Stimulated activated CD4-positive, alpha-beta T cell treated with anti-CD3 and anti-CD28 coated beads, Interleukin-1b, Interleukin-23, amount 100 ng/mL, for 24 hours (primary cell): ENCODE measurements at places on chromosomes 11 and 22.

DNA sequence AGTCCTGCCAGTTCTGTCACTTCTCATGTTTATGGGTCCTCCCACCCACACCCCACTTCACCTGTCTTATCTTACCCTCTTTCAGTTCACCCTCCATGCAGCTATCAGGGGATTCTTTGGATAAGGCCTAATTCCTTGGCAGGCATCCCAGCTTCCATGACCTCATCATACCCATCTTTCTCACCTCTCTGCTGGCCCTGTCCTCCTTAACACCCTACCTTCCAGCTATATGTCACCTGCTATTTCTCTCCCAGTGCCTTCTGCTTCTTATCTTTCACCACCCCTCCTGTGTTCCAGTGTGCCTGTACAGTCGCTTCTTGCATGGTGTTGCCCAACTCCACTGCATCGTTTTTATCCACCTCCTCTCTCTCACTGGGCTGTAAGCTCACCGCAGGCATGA lies 28.3 kb downstream of the SNU13 start:
- no peak for DNase-seq

GRCh38 chr11:18371279-18371678 lies 23.1 kb upstream of the LDHA start:
- DNase-seq: no peak

- no peak for DNase-seq
These were observed 4.9 kb upstream of the ATP6V1E1 start for GRCh38 chr22:17633217-17633997.

GRCh38 chr11:28701760-28702449 lies 593.7 kb downstream of the METTL15 start:
- no peak for DNase-seq

DNA sequence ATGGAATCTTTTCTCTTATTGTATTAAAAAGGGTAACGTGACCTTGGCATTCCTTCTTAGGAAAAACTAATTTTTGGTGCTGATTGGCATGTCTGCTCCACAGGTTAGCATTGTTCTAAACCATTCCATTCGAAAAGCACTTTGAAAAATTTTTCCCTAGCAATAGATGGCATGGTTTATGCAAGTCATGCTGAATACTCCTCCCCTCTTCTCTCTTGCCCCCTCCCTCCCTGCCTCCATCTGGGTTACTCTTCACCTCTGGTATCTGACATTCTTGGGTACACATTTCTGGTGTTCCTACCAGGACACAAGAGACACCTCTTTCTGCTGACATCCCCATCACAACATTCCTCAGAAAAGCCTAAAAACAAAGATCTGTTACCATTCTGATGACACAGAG lies 1.5 kb upstream of the SLC22A25 start:
- DNase-seq: no peak

- DNase-seq: no peak
These were observed 95.4 kb upstream of the TIMP3 start for GRCh38 chr22:32706149-32706548.

- no peak for DNase-seq
These were observed 24.1 kb upstream of the WNT7B start for GRCh38 chr22:46001046-46001425.

GRCh38 chr11:1011320-1011698 lies 25.2 kb downstream of the MUC6 start:
- DNase-seq: no peak

- no peak for DNase-seq
These were observed 154.3 kb upstream of the TBCEL start for GRCh38 chr11:120869516-120870011.

- no peak for DNase-seq
These were observed 75.5 kb downstream of the KCNC1 start for GRCh38 chr11:17810041-17810440.

DNA sequence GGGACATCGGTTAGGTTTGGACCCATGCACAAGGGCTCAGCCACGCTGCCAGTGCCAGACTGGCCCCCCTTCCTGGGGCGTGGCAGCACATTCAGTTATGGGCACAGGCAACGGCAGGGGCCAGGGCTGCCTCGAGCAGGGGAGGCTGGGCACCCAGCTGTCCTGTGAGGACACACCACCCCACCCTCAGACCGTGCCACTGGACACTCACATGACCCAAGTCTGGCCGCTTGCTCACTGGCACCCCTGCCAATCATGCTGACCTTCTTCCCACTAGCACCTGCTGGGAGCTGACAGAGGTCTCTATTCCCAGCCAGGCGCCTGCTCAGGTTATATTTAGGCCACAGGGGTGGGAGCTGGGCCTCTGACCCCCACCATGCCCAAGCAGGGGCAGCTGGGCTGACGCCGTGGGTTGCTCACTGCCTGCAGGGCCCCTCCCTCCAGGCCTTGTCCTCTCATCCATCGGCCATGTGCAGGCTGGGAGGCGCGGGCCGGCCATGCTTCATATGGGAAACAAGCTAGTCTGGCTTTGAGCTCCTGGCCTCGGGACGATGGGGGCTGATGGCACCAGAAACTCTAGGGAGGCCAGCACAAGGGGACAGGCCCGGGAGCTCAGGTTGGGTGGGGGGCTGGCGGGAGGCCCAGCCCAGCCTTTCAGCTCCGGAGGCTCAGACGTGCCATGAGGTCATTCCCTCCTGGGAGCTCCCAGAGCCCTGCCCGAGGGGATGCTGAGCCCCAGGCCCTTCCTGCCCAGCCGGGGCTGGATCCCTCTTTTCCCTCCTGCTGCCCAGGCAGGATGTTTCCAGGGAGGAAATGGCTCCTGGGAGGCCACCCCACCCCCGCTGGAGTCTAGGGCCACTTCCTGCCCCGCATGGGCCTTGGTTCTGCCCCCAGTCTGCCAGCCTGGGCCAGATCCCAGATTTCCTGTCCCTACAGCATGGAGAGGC lies 15.2 kb upstream of the TBX1 start:
- DNase-seq: no peak

DNA sequence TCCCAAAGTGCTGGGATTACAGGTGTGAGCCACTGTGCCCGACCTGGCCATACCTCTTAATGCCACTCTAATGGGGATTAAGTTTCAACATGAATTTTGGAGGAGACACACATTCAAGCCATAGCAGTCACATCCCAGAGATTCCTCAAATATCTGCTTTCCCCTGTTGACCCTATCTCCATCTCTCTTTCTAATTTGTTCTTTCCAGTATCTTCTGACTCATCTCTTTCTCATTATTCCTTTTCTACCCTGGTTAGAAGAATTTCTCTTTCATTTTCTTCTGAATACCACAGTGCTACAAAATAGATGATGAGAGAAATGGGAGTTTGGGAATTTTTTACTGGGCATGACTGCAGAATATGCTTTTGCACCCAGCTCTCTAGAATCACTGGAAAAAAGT lies 5.1 kb downstream of the OR10V1 start:
- DNase-seq: no peak

DNA sequence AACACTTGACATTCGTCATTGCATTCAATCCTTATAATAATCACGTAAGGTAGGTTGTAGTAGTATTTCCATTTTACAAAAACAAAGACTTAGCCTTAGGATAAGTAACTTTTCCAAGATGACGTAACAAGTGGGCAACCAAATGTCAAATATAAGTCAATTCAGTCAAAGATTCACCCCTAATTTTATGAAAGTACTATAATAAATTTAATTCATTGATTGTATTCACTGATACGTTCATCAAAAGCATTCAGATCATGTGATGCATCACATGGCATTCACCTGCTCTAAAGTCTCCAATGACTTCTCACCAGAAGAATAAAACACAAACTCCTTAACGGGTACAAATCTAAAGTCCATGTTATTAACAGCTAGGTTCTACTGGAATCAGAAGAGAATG lies 2.1 kb downstream of the KIF18A start:
- DNase-seq: no peak

DNA sequence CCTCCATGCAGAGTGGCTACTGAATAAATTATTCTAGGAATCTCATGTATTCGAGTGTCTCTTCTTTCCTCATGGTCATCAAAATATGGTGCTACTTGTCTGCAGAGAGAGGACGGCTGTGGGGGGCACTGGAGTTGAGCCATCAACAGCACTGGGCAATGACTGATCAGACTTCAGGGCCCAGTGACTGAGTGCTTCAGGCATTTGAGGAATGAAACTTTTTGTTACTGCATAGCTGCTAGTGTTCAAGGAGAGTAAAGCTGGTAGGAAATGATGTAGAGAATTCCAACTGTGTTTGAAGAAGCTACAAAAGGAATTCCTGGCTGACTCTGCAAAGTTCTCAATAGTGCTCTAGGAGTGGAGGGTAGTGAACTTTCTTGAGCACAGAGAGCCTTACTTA lies 277.7 kb downstream of the CADM1 start:
- DNase-seq: no peak

- DNase-seq: no peak
These were observed 18.9 kb upstream of the C11orf96 start for GRCh38 chr11:43923406-43924111.

DNA sequence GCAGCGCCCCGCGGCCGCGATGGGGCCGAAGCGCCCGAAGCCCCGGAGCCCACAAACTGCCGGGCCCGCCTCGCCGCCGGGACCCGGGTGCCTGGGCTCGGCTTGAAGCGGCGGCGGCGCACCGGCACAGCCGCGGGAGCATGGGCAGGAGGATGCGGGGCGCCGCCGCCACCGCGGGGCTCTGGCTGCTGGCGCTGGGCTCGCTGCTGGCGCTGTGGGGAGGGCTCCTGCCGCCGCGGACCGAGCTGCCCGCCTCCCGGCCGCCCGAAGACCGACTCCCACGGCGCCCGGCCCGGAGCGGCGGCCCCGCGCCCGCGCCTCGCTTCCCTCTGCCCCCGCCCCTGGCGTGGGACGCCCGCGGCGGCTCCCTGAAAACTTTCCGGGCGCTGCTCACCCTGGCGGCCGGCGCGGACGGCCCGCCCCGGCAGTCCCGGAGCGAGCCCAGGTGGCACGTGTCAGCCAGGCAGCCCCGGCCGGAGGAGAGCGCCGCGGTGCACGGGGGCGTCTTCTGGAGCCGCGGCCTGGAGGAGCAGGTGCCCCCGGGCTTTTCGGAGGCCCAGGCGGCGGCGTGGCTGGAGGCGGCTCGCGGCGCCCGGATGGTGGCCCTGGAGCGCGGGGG lies 346 bp downstream of the FJX1 start:
- no peak for DNase-seq

GRCh38 chr11:12259956-12260355 lies 117.4 kb upstream of the PARVA start:
- DNase-seq: no peak
